ENCODE measurements at places on chromosomes 13 and 19.

GRCh38 chr19:43479226-43479625, 13.8 kb upstream of the LYPD3 start:
- DNase-seq = no peak

DNA sequence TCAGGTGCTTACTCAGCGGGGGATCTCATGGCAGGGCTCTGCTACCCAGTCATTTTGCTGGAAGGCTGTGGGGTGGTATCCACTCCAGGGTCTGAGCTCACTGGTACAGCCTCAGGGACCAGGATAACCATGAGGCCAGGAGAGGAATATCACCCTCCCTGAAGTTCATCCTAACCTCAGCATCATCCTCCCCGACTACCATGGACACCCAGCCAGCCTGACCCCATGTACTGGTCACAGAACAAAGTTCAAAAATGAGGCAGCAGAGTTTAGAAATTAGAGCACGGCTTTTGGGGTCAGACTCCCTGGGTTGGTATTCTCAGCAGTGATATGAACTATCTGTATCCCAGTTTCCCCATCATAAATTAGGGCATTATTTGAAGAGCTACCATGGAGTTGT, 35.5 kb upstream of the RXFP2 start:
- no peak for DNase-seq

DNA sequence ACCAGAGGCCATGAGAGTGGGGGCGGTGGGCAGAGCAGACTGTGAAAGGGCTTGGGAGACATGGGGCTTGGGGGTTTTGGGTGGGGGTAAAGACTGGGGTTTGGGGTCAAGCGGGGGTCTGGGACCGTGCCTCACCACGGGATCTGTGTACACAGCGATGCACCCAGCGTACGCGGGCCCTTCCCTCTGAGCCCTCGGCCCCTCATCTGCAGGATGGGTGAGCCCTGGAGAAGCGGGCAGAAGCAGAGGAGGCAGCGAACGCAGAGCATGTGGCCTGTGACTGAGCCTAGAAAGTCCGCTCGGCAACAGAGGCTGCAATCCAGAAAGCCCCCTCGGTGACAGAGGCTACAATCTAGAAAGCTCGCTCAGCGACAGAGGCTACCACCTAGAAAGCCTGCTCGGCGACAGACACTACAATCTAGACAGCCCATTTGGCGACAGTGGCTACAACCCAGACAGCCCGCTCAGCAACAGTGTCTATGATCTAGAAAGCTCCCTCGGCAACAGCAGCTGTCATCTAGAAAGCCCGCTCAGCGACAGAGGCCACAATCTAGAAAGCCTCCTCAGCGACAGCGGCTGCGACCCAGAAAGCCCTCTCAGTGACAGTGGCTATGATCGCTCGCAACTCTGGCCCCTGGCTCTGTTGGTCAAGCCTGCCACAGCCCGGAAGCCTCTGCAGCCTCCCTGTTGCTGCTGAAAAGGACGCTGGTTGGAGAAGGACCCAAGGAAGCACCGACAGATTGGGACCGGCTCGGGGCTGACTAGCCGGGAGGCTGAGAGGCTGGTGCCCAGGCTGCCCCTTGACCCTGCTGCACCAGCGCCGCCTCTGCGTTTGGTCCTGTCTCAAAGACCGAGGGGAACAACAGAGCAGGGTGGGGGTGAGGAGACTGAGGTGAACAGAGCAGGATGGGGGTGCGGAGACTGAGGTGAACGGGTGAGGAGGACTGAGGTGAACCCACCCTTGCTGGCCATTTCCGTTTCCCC, 68.6 kb downstream of the SPACA7 start:
- DNase-seq = no peak

GRCh38 chr19:30733826-30734550, 361.8 kb downstream of the ZNF536 start:
- no peak for DNase-seq

GRCh38 chr13:77894743-77895142, 23.9 kb downstream of the EDNRB start:
- DNase-seq = no peak

DNA sequence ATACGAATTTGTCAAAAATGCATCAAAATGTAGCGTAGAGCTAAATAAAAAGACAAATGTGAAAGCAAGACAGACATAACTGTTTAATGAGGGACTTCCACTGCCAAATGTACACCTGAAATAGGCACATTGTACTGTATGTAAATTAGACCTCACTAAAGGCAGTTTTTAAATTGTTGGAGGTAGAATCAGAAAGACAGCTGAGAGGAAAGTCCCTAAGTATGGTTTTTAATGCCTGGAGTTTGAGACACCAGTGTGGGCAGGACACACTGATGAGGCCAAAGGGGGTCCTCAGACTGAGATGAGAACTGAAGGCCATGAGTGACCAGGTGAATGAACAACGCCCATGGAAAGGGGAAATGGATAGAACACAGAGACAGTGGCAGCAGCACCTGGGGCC, 22.9 kb downstream of the MED26 start:
- no peak for DNase-seq

DNA sequence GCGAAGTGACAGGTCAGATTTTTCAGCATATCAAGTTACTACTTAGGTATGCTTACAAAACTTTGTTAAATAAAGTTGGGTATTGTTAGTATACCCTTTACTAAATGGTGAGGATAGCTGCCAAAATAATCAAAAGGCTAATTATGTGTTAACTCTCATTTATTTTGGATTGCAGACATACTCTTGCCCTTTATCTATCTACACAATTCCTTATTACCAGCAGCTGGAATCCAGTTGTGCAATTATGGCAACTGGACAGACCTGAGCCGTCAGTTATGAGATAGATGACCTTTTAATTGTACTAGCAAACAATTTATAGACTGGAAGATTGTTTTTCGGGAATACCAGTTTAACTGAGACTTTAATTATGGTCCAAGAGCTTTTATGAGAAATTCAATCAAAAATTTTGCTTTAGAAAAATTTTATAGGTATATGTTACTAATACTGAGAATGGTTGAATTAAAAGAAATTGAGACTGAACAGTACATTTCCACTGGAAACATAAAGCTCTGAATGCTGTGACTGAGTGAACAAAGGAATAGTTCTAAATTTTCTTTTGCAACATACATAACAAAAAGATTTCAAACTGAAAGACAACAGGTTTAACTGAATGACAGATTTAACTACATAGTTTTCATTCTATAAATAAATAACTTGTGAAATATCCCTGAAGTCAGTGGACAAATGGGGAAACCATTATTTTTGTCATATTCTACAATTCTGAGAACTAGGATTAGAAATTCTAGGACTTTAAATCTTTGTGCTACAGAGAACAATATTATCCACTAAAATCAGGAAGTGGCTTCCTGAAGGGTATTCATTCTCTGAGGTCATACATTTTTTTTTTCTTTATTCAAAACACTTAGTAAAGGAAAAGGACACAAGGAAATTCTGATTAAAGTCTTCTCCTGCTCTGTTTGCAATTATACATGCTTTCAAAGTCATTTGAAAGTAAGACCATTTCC, 97.4 kb downstream of the ZC3H13 start:
- no peak for DNase-seq

- no peak for DNase-seq
Observed at GRCh38 chr13:42876270-42876714, 94.9 kb downstream of the FAM216B start.

- no peak for DNase-seq
Observed at GRCh38 chr13:106551350-106551749, 15.9 kb upstream of the EFNB2 start.

DNA sequence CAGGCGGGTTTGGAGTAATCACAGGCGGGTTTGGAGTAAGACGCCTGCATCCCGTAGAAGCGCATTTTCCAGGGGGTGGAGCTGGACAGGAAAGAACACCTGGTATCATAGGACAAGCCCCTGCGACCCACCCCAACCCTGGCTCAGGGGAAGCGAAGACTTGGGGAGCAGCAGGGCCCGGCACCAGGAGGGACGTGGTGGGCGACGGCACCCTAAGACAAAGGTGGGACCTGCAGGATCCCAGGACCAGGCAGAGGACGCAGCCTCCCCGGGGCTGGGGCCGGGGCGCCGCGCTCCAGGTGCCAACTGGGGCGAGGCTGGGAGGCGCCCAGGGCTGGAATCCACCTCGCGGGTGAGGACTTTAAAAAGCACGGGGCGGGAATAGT, 520 bp downstream of the ZNF600 start:
- no peak for DNase-seq

- no peak for DNase-seq
Observed at GRCh38 chr13:90447034-90447733, 900.3 kb upstream of the MIR17HG start.

DNA sequence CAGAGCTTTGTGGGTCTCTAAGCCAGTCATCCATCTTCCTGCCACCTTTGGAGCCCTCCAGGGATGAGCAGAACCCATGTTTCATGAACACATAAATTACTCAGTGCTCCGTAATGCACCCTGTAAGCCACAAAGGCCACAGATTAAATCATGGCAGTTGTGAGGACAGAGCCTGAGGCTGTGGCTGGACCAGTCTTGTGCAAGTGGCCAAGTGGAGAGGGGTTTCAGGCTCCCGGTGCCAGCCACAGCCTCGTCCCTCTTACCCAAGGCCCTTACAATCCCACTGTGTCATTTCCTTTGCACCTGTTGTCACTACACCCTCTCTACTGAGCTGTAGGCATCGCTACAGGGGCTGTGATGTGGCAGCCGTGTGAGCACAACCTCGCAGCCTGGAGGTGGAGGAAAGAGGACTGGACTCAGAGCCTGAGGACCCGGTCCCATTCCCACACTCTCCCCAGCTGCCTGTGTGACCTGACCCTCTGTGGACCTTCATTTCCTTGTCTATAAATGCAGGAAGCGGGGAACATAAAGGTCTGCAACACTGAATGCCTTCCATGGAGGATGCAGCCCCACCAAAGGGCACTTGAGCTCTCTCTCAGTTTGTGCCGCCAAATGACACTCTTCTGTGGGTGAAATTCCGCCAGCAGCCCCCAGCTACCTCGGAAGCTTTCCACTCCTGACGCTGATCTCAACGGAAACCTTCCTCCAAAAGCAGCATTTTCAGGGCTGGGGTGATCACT, 792.0 kb downstream of the UQCRFS1 start:
- no peak for DNase-seq

DNA sequence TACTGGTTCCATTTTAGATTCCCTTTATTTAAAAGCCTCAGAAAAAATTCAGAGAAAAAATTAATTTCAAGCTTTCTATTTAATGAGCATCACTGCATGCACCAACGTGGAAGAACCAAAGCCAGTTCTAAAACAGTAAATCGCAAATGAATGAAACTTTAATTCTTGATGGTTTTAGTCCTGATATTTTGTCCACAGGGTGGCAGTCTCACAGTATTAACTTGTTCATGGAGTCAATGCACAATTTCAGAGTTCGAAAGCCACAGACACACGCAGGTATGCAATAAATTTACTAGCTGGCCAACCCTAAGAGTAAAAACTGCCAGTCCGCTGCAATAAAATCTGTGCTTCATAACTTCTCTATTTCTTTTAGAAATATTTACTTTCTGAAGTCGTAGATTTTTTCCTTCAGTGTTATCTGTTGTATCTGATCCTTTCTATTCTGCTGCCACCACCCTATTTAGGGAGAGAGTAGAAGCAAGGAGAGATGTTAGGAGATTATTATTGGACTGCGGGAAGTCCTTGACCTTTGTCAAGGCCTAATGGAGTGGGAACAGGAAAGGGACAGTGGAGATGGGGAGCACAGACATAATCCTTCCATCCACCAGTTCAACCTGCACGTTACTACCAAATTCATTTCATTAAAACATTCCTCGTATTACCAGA, 7.0 kb upstream of the WBP4 start:
- DNase-seq = no peak

GRCh38 chr19:31340042-31341025, 8.9 kb downstream of the TSHZ3 start:
- no peak for DNase-seq

- DNase-seq = no peak
Observed at GRCh38 chr13:24270639-24271141, 38.7 kb upstream of the C1QTNF9 start.

- no peak for DNase-seq
Observed at GRCh38 chr13:44434766-44435141, 61.1 kb downstream of the SERP2 start.

DNA sequence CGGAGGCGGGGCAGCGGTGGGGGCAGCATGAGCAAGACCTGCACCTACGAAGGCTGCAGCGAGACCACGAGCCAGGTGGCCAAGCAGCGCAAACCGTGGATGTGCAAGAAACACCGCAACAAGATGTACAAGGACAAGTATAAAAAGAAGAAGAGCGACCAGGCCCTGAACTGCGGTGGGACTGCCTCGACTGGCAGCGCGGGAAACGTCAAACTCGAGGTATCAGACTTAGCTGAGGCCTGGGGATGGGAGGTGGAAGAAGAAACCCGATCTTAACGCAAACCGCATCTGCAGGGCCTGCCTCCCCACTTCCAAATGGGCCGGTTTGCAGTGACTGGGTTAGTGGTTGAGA, 693 bp downstream of the RFXAP start:
- DNase-seq = no peak

DNA sequence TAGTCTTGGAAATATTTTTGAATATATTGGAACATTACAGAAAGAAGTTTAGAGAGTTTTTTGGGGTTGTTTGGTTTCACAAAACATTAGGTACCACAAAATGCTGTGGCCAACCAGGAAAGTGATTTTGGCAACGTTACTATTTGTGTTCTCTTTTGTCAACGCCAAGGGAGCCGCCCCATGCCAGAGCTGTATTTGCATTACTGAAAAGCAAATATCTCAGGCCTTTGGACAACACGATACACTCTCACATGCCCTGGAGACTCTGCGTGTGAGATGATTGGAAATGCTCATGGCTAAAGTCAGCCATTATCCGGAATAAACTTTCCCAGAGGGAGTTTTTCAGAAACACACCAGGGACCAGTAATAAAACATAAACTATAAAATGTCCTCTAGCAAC, 324.6 kb downstream of the SHISA2 start:
- DNase-seq = no peak

- DNase-seq = no peak
Observed at GRCh38 chr19:18452386-18452785, 14.5 kb upstream of the ISYNA1 start.

DNA sequence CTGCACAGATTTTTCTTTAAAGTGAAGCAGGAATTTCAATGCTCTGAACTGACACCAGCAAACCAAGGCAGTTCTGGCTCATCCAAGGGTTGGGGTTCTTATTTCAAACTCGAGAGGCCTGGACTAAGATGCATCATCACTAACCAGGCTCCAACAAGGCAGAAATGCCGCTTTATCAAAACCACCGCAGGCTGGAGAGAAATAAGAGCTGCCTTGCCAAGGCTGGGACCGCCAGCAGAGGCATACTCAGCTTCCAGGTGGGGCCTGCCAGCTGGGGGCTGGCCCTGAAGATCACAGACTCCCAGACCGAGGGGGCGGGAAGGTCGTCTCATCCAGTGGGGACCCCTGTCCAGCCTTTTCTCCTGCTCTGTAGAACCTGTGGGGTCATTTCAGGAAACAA, 37.4 kb upstream of the GAS6 start:
- DNase-seq = no peak

GRCh38 chr13:82654861-82655855, 1227.1 kb downstream of the SLITRK1 start:
- peak; percentile 2 for DNase-seq
